Stimulated activated CD8-positive, alpha-beta memory T cell treated with anti-CD3 and anti-CD28 coated beads, Interleukin-2, amount 100 ng/mL, for 1 hour (primary cell): ENCODE measurements at places on chromosomes 3 and 15.

DNA sequence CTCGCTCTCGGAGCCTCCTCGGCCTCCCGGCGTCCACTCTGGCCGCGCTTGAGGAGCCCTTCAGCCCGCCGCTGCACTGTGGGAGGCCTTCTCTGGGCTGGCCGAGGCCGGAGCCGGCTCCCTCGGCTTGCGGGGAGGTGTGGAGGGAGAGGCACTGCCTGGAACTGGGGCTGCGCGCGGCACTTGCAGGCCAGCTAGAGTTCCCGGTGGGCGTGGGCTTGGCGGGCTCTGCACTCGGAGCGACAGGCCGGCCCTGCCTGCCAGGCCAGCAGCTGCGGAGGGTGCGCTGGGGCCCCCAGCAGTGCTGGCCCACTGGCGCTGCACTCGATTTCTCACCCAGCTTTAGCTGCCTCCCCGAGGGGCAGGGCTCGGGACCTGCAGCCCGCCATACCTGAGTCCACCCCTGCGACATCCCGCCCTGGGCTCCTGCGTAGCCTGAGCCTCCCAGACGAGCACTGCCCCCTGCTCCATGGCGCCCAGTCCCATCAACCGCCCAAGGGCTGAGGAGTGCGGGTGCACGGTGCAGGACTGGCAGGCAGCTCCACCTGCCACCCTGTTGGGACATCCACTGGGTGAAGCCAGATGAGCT, 765.0 kb downstream of the IGSF11 start:
- no peak for DNase-seq

DNA sequence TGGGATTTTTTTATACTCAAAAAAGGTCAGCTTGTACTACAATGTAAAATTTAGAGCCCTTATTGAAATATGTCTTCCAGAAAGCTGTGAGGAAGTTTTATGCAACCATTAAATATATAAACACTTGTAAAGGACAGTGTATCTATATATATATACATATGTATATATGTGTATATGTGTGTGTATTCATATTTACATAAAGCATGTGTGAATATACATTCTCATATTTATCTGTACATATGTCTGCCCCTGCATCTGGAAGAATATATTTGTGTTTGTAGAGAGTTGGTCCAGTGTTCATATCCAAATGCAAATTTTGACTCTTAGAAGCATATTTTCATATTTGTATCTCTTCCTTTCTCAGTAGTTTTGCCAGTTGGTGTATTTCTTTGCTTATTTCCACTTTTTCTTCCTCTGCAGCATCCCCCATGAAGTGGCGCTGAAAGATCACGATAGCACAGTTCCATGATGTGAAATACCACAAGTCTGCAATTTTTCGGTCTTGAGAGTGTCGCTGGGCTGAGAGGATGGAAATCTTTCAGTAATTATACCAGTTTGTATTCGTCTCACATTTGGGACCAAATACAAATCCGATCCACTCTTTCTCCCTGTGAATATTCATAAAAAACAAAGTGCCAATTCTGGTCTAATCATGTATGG, 311.7 kb upstream of the DPH6 start:
- no peak for DNase-seq

DNA sequence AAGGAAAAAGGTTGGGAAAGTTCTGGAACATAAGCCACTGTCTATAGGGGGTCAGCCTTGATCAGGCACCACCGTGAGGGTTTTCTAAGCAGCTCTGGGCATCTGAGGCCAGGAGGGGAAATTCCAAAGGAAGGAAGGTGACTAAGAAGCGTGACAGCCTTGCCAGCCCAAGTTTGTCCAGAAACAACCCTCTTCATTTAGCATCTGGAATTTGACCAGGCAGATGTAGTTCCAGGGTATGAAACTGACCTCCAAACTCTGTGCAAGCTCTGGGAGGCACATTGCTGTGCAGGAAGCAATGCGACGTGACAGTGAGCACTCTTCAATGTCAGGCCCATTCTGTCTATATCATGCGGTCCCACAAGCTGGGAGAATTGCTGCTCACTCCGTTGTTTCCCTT, 85.4 kb upstream of the TPM1 start:
- DNase-seq, result no peak

DNA sequence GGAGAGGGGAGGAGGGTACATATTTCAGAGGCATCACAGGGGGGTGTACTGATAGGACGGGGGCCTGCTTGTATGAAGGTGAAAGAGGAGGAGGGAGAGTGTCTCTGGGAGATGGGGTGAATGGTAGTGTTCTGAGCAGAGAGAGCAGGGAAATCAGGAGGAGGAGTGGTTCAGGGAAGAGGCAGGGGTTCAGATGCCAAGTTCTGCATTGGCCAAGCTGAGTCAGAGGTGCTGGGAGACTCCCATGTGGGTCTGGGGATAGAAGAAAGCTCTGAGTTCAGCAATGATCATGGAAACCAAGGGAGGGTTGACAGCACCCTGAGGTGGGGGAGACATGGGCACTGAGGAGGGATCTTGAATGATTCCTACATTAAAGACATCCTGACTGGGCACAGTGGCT, 3.0 kb downstream of the CYP8B1 start:
- DNase-seq, result no peak

DNA sequence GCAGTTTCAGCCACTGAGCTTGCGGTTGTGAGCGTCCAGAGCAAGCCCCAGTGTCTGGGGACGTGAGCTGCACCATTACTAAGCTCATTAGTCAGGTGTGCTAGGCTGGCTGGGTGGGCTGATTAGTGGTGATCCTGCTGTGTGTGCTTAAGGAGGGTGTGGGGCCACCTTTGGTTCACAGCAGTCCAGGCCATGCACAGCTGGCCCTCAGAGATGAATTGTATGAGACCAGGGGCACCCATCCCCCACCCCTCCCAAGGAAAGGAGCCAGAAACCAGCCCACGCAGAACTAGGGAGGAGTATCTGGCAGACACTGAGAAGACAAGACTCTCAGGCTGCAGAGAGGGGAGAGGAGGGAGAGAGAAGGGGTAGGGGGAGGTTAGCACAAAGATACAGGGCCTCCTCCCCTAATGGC, 3.8 kb downstream of the TYRO3 start:
- DNase-seq, result no peak

DNA sequence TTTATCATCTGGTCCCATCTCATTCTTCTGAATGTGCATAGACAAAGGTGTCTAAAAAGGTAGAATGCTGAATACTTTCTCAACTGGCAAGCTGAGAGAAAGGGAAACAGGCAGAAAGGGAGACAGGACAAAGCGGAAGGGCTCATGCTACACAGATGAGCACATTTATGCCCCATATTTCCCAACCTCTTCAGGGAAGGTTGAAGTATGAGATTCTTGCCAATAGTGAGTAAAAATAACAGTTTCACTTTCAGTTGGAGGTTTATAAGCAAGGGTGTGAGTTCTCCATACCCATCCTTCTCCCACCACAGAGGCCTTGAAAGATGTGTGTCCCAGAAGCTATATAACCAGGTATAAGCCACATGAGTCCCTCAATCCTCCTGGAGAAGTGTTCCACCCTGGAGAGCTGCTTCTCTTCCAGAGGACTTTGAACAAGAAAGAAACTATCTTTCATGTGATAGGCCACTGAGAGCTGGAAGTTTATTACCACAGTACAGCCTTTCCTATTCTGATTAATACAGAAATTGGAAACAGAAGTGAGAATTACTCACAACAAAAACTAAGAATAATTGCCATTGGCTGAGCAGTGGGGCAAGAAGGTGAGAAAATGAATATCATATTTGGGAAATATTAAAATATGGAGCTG, 709.4 kb upstream of the NR2F2 start:
- no peak for DNase-seq

DNA sequence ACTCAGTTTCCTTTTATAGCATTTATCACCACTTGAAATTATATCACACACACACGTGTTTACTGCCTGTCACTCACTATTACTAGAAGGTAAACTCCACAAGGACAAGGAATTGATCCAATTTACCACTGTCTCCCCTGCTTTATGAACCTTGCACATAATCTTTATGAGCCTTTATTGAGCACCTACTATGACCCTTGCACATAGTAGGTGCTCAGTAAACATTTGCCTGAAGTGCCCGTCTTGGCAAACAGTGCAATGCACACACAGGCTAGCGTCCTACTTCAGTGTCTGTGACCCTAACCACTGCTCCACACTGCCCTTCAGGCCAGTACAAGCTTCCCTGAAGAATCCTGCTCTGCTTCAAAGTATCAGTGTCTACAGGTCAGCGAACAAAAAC, 237.7 kb upstream of the TMC3 start:
- no peak for DNase-seq

DNA sequence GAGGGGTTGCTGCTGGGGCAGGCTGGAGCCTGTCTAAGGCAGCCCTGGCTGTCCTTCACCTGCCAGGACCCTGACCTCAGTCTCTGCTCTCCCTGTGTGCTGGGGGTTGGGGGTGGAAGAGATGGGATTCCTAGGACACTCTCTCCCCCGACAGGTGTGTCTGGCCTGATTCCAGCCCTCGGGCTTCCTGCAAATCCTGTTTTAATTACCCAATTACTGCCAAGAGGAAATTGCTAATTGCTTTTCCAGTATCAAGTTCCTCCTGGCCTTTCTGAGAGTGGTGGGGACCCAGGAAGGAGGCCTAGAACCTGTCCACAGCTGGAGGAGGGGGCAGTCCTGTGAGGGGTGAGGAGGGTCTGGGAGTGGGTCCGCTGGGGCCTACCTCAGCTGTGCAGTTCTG, 15.8 kb downstream of the PLXNA1 start:
- no peak for DNase-seq

GRCh38 chr15:82952158-82953081, at the start of gene HOMER2:
TSS of gene HOMER2 (minus strand) at chr15:82952720. CDS start at chr15:82952535, 185 bp downstream.
- no peak for DNase-seq

DNA sequence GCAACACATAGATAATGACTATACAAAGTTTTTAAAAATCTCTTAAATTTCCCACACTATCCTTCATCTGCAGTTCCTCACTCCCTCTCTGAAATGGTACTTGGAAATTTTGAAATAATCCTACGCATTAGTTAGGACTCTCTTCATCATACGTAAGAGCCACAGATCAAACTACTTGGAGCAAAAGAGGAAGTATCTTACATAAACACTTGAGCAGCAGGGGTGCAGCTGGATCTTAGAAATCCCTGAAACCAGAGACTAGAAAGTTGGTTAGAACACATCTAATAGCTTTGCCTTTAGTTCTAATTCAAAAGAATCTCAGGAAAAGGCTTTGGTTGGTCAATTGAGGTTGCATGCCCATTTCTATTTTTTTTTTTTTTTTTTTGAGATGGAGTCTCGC, 38.8 kb upstream of the ZNF445 start:
- DNase-seq, result no peak

DNA sequence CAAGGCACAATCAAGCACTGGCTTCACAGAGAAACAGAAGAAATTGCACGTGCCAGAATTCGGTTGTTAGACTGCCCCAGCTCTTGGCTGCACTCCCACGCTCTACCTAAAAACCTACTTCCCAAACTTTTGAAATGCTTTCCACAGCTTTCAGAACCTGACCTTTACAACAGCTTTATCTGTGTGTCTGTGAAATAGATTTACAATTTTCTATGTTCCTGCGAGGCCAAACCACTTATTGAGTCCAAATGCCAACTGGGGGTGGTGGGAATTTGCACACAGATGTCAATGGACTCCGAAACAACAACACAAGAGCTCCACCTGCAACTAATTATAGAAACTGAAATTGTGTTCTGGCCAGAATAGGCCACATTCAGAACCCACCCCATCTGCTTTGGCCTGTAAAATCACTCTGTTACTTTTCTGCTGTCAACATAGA, 44.6 kb downstream of the ERC2 start:
- DNase-seq, result no peak

- no peak for DNase-seq
Observed at GRCh38 chr15:101455291-101456025, 34.0 kb downstream of the PCSK6 start.

- DNase-seq, result no peak
Observed at GRCh38 chr15:48834756-48835155, 23.9 kb upstream of the CEP152 start.

- DNase-seq, result no peak
Observed at GRCh38 chr3:163490119-163490518, 1588.2 kb downstream of the SI start.

DNA sequence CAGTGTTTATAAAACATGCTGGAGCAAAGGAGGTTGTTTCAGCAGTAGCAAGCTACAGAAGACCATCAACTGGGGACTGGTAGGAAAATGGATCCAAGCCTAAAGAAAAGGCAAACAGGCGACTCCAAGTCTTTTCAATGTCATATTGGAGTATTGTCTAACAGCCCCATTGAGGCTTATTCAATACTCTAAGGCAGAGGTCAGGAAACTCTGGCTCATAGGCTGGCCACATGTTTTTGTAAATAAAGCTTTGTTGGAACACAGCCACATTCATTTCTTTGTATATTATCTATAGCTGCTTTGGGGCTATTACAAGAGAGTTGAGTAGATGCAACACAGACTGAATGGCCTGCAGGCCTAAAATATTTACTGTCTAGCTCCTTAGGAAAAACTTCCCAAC, 77.5 kb downstream of the RPL22L1 start:
- no peak for DNase-seq

DNA sequence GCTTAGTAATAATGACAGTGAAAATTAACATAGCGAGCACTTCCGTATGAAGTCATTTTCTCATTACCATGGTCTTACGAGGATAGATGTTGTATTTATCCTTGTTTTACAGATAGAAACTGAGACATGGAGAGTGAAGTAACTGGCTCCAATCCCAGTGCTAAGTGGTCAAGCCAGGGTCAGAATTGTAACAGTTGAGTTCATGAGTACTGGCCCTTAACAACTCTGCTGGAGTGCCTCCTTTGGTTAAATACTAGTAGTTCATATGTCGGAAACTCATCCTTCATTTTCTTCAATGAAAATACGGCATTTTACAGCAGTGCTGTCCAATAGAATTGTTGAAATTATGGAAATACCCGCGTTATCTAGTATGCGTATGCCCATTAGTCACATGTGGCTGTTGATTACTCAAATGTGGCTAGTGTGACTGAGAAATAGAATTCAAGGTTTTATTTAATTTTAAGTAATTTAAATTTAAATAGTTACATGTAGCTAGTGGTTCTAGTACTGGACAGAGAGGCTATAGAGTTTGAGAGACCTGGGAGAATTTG, 32.5 kb downstream of the FNDC3B start:
- DNase-seq, result no peak

DNA sequence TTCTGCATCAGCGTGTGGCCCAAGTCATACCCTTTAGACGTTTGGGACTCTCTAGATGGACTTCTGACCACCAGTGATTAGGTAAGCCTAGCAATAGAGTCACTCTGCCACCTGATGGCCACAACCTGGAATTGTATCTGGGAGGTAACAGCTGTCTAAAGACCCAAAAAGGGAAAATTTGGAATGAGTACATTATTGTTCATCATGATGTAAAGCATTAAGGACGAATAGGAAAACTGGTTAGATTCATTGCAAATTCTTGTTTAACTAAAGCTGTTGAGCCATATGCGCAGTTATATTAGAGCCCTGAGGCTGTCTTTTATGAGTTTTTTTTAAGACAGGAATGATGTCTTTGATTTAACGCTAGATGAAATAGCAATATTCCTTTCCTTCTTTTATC, 63.6 kb downstream of the FAM81A start:
- no peak for DNase-seq
